Right ventricle myocardium superior (tissue), 1 donor: ENCODE measurements at places on chromosomes 2 and 18. TPM values are rescaled to one million over a fixed set of nuclear protein-coding genes. Genes with fewer than 3 reads are reported as not detected.

LYG2 gene
- total RNA-seq: not detected

PTH2R gene
- total RNA-seq: not detected

UGT1A3 gene
- total RNA-seq: not detected

FZD7 gene
- 25.3 TPM for total RNA-seq

CPLX4 gene
- not detected for total RNA-seq

PPM1B gene
- total RNA-seq: 54.8 TPM

FAP gene
- 0.62 TPM for total RNA-seq

UGT1A6 gene
- 0.32 TPM for total RNA-seq

ANKRD23 gene
- 10.6 TPM for total RNA-seq

GRCh38 chr2:70817284-70817954 lies 3.0 kb downstream of the CLEC4F start:
- no peak for DNase-seq

GRCh38 chr18:79739440-79739778 lies 58.3 kb upstream of the KCNG2 start:
- DNase-seq: peak; percentile 17

- DNase-seq: no peak
Measured at GRCh38 chr2:56127463-56128152, 56.2 kb upstream of the CCDC85A start.

DNA sequence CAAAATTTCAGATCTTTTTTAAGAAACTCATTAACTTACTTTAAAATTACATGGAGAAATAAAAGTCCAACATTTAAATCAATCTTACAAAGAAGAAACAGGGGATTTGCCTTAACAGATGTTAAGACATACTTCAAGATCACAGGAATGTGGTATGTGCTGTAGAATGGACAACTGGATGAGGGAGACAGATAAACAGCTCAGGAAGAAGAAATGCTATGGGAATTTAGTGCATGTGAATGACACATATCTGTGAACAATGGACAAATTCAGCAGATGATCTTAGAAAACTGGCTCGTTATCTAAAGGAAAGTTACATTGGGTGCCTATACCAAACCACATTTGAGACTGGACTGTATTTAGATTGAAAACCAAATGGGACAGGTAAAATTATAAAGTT lies 246.8 kb upstream of the AGAP1 start:
- DNase-seq: no peak

DNA sequence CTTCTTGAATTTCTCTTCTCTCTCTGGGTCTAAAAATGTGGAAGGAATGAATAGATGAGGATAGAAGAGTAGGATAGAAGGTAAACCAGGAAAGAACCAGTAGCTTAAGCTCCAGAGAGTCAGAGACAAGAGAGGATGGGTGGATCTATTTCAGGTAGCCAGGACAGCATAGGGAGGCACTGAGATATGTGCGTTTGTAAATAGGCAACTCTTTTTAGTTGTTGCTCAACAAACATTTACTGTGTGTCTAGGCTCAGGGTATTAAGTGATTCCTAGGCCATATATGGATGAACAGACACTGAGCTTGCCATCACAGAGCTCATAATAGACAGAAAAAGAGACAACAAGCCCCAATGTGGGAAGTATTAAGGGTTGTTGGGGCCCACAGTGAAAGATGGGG lies 160.5 kb downstream of the NAPG start:
- no peak for DNase-seq

DNA sequence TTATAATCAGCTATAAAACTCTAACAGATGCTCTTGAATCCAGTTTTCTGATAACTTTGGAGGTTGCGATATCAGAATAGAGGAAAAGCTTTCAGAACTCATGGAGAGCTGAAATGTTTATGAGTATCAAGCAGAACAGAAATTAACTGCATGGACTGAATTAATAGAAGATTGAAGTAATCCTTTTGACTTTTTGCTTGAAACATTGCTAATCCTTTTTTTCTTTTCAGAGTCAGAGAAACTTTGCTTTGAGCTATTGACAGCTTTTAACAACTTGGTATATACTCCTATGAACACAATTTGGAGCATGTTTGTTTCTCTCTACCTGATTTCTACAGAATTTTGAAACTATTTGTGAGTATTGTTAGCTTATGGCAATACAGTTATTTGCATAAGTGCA lies 1254.8 kb downstream of the LRP1B start:
- DNase-seq: no peak

- DNase-seq: peak; percentile 65
Measured at GRCh38 chr2:42494355-42495233, 812 bp upstream of the KCNG3 start.

DNA sequence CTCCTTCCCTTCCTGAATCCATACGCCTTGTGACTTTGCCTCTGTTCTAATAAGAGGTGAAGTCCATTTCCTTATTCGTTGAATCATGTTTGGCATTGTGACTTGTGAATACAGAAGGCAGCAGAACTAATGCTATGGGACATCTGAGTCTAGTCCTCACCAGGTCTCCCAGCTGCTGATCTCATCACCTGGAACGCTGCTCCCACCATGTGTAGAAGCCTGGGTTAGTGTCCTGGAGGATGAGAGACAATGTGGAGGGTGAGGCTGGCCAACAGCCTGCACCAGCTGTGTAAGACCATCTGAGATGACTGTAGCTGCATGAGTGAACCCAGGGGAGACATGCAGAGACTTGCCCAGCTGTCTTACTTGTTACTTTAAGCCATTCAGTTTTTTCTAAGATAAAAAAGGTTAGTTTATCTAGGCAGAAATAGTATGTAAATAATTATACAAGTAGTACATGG lies 3.5 kb upstream of the HAAO start:
- DNase-seq: no peak

GRCh38 chr2:170965446-170966225 lies 36.6 kb downstream of the GORASP2 start:
- no peak for DNase-seq

DNA sequence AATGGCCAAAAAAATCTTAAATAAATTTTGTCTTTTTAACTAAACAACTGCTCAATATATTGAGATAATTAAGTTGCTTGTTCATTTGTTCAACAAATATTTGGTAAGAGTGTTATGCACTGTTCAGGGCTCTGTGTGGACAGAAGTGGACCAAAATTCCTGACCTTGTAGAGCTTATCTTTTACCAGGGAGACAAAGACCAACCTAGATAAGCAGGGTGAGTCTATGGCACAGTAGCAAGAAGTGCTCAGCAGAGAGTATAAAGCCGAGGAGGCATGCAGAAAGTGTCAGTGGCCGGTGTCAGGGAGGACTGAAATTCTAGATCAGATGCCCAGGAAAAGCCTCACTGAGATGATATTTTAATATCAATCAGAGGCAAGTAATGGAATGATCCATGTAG lies 2.6 kb downstream of the RAB27B start:
- no peak for DNase-seq

DNA sequence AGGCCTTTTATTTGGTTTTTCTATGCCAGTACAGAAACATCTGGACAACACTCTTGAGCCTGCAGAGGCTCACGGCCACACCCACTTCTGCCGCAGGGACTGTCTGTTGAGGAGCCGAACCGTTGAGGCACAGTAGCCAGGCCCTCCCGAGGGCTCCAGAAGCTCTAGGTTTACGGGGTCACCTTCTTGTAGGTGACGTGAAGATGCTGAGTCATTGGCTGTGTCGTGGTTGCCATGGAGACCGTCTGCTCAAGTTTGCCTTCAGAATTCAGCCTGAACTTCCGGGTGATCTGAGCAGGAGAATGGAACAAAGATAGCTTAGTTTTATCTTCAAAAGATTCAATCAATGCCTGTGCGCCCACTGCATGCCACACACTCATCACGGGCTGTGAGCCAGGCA lies 25.9 kb downstream of the BOK start:
- DNase-seq: no peak

DNA sequence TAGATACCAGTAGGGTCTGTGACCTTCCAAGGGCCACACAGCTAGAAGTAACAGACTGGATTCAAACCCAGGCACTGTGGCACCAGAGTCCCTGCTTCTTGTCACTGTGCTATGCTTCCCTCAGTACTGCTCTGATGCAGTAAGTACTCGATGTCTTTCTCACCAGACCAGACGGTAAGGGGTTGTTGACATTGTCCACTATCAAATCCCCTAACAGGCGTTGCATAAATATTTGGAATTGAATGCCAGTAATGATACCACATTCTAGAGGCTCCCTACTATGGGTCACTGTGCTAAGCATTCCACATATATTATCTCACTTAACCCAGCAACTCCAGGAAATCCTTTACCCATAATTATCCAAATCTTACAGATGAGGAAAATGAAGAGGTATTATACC lies 223.1 kb downstream of the C1D start:
- DNase-seq: no peak

DNA sequence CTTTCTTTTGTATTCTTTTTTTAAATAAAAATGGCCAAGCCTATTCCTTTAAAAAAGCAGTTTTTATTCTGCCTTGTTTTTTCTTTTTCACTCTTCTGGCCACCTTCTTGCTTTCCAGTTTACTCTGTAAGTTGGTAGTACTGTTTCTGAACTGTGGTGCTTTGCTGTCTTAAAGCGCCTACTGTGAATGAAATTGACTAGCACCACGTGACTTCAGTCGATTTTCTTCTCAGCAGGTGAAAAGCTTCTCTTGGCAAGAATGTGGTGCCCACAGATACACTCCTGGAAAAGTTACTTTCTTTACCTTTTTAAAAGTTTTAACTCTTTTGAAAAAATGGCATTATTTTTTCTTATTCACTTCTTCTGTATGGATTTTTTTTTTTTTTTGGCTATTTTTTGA lies 32.4 kb downstream of the DYNC1I2 start:
- no peak for DNase-seq

GRCh38 chr2:71494523-71495155 lies 41.3 kb downstream of the DYSF start:
- no peak for DNase-seq

DNA sequence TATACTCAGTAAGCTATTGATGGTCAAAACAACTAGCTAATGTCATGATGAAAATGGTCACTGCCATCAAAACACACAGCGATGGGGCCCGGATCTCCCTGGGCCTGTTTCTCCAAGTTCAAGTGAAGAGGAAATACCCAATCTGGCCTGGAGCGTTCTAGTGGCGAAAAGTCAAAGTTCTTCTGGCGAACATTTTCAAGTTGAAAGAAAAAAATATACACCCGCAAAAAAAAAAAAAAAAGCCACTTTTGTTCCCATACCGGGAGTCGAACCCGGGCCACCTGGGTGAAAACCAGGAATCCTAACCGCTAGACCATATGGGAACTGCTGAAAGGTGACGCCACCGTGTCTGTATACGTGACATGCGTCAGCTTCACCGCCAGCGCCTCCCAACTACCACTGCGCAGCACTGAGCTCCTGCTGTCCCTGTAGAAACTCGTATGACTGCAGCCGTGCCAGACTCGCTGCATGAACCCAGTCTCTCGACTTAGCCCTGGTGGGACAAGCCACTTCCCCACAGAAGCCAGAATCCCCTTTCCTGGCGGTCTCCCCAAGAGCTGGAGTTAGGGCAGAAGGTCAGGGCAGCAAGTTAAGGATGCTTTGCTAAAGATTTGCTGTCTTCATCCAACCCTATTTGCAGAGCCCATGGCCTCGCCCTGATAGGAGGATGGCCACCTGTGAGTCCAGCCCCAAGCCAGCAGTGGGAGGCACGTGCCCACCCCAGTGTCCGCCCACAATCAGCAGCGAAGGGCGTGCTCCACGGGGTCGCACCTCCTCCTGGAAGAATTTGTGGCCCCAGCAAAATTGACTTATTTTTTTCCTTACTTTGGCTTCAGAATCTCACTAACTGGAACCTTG lies 5.6 kb upstream of the IMP4 start:
- peak; percentile 76 for DNase-seq

GRCh38 chr2:2769481-2770431 lies 438.7 kb upstream of the MYT1L start:
- DNase-seq: peak; percentile 81

DNA sequence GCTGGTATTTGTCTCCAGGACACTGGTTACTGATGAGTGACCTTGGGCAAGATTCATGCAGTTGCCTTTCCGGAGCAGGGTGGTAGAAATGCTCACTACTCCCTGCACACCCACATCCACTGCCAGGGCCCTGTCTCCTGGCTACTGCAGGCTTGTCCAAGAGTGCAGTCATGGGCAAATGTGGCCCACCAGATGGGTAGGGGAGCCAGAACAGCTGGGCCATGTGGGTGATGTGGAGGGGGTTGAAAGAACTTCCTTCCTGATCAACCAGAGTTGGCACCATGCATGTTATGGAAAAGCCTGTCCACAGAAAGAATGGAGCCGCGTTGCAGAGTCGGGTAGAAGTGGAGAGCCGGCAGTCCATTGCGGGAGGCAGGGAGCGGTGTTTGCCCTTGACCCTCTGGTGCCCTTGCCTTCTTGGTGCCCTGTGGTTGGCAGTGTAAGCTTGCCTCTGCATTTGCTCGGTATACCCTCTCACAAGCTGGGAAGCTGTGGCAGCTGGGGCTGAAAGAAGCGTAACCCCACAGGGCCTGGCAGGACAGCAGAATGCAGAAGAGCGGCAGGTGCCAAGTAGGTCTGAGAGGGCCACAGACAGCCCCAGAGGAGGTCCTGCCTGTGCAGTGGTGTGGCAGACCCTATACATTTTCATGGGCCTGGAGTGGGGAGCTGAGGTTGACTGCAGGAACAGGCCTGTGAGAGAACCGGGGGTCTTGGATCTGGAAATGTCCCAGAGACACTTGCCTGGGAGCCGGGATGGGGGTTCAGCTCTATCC lies 253.2 kb downstream of the TFCP2L1 start:
- no peak for DNase-seq

GRCh38 chr18:76443519-76444445 lies 51.3 kb downstream of the ZNF516 start:
- no peak for DNase-seq

GRCh38 chr2:219402665-219403515 lies 15.2 kb upstream of the DNPEP start:
- DNase-seq: peak; percentile 67

DNA sequence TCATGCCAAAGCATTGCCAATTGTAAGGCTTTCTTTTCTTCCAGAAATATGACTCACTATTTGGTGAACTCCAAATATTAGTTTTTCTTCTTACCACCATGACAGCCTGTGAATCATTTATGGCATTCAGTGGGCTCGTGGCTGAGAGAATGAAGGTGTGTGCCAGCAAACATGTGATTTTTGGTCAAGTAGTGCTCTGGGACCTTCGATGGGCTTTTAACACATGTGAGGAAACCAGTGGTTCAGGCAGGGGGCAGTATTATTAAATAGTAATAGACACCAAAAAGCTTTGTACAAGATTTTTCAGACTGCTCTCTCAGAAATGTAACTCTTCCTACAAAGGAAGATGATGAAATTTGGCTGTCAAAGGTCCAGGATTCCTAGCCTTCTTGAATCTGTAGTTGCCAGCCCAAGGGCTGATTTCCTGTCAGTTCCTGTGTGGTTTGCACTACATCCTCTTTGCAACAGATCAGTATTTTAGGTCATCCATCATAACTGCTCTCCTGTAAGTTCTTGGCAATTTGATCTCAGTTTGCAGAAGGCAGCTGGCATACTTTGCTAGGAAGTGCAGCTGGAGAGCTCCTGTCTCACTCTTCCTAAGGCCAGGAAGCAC lies 64.3 kb downstream of the BABAM2 start:
- DNase-seq: peak; percentile 38
